ENCODE measurements at places on chromosomes 2 and 18.

GRCh38 chr2:62424899-62425298 lies 81.1 kb downstream of the TMEM17 start:
- DNase-seq = no peak

DNA sequence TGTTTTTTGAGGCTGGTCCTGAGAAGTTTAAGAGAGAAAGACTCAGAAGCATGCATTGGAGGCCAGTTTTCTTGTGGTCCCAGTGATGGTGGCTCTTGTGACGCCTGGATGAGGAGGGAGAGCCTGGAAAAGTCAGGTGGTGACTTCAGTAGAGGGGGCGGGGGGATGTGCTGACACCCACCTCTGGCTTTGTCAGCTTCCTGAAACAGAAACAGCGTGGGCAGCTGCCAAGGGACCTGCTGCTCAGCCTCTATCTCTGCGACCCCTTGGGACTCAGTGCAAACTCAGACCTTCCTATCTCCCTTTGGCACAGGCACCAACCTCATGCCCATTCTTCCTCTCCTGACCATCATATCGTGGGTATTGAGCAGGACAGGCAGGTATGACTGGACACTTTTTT lies 6.4 kb downstream of the TGFBRAP1 start:
- DNase-seq = no peak

DNA sequence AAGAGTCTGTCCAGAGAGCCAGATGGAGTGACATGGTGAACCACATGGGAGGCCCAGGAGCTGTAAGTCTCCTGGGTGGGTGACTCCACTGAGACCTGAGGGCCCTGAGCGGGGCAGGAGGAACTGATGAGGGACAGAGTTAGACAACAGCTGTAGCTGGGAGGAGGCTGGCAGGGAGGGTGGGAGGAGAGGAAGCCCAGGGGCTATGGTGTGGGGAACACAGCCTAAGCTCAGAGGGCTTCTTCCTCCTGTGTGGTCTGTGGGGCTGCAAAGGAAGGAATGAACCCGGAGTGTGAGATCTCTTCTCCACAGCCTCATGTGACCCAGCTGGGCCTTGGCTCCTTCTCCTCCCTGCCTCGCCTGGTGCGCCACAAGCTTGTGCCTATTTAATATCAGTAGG lies 395.6 kb upstream of the HS6ST1 start:
- DNase-seq = no peak

DNA sequence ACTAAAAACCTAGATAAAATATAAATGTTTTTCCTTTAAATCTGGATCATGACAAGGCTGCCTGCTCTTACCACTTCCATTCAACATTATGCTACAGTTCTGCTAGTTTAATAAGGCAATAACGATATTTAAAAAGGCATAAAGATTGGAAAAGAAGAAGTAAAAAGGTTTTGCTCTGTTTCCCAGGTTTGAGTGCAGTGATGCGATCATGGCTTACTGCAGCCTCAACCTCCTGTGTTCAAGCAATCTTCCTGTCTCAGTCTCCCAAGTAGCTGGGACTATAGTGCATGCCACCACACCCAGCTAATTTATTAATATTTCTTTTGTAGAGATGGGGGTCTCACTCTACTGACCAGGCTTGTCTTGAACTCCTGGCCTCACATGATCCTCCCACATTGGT lies 40.8 kb downstream of the PROKR1 start:
- DNase-seq = no peak

DNA sequence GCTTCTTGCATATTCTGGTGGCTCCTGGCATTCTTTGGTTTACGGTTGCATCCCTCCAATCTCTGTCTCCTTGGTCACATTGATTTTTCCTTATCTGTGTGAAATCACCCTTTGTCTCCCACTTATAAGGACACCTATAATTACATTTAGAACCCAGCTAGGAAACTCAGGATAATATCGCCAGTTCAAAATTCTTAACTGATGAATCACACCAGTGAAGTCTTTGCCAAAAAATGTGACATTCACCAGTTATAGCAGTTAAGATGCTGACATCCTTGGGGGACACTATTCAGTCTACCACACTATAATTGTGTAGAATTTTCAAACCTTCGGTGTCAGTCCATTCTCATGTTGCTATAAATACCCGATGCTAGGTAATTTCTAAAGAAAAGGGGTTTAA lies 320.2 kb downstream of the TMX3 start:
- no peak for DNase-seq

DNA sequence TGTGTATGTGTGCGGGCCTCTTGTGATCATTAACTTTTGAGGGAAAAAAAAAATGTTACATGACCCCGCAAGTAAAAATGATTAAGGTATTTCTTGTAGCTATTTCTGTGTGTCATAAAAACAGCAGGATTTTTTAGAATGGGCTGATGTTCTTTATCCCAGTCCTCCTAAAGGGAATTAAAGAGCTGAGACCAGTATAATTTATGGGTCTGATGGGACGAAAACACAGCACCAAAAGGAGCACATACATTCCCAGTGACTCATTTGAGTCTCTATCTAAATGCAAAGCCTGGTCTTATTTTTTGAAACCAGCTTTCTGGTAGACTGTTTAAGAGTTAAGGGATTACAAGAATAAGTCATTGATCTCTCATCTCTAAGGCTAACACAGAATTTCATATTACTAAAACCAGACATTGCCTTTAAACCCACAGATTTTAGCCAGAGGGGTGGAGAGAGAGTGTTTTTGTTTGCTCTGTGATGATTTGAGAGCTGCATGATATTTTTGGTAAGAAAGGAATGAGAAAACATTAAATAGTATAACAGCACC lies 342.3 kb upstream of the EPHA4 start:
- peak; percentile 33 for DNase-seq

DNA sequence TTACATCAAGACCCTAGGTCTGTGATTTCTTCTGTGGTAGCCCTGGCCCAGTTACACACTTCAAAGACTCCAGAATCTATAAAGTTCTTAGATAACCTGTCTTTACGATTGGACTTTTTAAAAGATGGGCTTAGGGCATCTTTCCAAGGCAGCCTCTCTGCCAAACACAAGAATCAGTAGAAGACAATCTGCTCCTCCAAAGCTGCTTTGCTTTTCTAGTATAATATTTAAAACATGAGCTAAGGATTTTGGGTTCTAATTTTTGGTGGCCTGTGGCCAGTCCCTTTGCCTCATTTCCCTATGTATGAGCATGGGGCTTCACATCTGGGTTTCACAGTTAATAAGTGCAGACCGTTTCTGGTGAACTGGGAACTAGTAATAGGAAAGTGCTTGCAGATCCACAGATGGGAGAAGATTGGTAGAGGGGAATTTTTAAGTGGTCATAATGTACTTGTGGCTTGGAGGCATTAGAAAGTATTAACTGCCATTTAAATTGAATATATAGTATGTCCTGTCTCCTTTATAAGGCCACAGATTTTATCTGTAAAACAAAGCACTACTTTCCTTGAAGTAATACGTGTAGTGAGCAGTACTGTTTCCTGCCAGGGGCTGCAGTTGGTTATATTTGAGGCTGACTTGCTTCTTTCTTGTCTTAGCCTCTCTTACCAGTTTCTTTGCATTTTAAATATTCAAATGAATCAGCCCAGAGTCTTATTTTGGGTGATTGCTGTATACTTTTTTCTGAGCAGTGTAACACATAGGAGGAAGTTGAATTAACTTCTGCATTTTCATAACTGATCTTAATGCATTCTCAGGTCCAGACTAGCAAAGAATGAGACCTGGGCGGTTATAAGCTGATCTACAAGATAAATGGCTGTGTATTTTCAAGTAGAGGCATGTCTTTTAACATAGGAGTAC lies 1.5 kb downstream of the ARPC2 start:
- no peak for DNase-seq

DNA sequence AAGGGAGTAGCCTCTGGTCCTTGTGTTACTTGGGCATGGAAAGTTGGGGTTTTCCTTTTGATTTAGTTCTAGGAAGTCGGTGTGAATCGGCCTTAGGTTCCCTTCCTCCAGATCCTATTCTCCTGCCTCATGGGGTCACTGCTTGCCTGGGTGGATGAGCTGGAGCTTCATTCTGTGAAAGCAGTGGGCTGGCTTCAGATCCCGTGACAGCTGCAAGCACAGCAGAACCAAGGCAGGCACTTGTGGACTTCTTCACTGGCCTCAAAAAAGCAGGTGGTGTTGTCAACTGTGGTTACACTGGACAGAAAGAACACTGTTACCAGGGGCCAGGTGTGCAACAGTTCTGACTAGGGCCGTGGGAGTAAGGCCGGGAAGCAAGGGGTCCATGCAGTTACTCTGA lies 243.4 kb downstream of the LDLRAD4 start:
- no peak for DNase-seq

GRCh38 chr2:27988718-27989117 lies 98.2 kb downstream of the BABAM2 start:
- DNase-seq = no peak

DNA sequence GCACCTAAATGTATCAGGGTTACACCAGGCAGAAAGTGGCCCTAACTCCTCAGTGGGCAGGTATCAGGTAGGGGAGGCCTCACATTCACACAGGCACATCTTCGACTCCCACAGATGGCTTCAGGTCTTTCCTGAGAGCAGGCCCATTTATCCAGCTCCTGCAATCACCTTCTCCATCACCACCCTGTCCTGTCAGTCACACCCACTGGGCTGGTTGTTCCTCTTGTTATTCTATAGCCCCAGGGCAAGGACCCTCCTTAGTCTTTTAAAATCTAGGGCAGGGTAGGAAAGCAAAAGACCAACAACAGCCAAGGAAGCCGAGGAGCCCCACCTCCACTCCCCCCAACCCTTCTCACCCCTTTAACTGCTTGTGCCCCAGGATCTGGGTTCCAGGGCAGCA lies 9.1 kb upstream of the HOXD4 start:
- no peak for DNase-seq

- no peak for DNase-seq
These were observed 50.5 kb downstream of the HNRNPLL start for GRCh38 chr2:38552259-38552658.

Data from renal cortical epithelial cell (primary cell).